Amniotic epithelial cell (primary cell): ENCODE measurements at places on chromosomes 7 and 10.

GRCh38 chr7:31786326-31786725 is 99.3 kb downstream of the PPP1R17 start:
- no peak for DNase-seq

- no peak for DNase-seq
Measured at GRCh38 chr10:97533888-97534287, 35.2 kb downstream of the UBTD1 start.

GRCh38 chr10:82038587-82038986 is 163.6 kb downstream of the NRG3 start:
- no peak for DNase-seq

- no peak for DNase-seq
Measured at GRCh38 chr7:73597978-73598782, 19.8 kb upstream of the TBL2 start.

DNA sequence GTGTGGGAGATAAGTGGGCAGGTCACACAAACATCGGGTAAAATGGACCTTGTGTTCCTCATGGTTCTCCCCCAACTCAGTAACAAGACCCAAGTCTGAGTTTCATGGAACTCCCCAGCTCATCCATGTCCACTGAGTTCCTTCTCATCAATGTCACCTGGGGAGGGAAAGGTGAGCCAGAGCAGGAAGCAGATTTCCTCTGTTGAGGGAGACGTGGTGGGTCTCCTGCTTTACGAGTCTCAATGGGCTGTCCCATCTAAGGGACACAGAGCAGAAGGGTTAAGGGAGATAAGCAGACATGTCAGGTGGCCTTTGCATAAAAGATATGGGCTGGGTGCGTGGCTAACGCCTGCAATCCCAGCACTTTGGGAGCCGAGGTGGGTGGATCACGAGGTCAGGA is 56.5 kb upstream of the SORCS3 start:
- no peak for DNase-seq

DNA sequence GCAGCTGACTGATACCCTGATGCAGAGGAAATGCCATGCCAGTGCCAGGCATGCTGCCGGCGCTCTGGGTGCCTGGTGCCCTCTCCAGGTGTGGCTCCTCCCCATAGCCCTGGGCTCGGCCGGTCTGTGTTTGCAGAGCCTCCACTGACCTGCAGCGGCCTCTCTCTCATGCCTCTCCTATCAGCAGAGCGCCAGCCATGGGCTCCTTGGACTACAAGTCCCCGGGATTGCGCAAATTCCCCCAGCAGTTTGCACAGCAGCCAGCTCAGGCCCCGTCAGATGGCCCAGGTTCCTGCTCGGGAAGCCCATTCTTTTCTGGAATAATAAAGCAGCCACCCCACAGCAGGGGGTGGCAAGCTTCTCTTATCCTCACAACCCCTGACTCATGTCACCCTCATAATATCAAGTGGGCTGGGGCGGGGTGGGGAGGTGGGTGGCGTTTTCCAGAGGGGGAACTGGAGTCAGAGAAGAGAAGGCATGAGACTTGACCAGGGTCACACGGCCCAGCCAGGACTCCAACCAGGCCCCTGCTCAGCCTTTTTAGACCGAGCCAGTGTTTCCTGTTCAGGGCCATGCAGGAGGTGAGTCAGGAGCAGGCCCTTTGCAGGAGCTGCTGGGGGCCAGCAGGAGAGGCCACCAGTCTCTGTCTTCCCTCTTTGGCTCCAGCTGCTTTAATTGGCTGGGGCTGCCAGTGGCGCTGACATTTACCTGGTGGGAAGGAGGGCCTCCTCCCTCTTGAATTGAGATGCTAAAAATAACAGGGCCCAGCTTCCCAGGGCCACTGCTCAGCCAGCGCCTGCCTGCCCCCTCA is 58.6 kb downstream of the ZMIZ1 start:
- peak; percentile 92 for DNase-seq

DNA sequence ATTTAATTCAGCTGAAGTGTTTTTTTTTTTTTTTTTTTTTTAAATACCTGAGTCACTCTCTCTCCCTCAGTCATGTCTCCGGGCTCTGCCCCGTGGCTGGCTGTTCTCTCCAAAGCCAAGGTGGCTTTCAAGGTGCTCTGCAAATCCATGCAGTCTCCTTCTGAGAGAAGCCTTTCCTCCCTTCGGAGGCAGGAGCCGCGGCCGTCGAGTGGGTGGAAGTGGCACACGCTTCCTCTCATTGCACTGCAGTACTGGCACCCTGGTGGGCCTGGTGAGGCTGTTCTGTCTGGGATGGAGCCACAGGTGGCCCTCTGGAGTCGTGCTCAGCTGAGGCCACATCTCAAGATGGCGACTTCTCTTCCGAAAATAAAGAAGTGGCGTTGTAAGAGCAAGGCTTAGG is 221.8 kb downstream of the GLRX3 start:
- no peak for DNase-seq

GRCh38 chr7:54664235-54665228 is 94.5 kb downstream of the SEC61G start:
- DNase-seq: no peak

DNA sequence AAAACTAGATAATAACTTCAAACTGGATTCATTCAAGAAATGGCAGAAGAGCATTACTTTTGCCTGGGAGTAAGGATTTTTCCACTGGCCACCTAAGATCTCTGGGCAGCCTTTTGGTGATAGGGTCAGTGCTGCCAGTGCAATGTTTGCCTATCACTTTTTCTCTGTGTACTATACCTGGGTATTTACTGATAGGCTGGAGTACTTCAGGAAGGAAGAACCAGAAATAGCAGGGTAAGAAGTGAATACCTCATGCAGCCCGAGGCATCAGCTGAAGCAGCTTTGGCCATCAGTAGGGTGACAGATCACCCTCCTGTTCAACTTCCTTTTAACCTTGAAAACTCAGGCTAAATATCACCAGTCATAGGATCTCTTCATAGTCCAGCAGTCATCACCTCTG is 5.5 kb upstream of the PAPSS2 start:
- DNase-seq: no peak
